ENCODE measurements at places on chromosomes 11 and 22. TPM values are rescaled to one million over a fixed set of nuclear protein-coding genes. Genes with fewer than 3 reads are reported as not detected.

DNA sequence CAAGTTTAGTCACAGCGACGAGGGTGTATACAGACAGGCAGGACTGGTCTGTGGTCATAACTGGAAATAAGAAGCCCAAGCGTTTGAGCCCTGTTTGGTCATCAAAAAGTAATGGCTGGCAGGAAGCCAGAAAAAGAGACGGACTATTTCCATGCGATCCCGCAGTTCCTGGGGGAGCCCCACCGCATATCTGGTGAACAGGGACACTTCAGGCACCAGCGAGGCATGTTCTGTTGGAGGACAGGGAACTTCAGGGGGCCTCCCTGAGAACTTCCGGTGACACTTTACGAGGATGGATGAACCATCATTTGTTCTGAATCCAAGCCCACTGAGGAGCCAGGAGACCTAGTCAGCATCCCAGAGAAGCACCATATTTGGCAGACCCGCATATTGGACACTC lies 29.7 kb upstream of the TRIM29 start:
- DNase-seq = no peak

GRCh38 chr11:91835051-91835560 lies 389.5 kb upstream of the FAT3 start:
- no peak for DNase-seq

- no peak for DNase-seq
These were observed 154.7 kb upstream of the GUCY1A2 start for GRCh38 chr11:107172996-107173395.

- DNase-seq = no peak
These were observed 627.3 kb upstream of the KIRREL3 start for GRCh38 chr11:127627629-127628457.

The SF3B2 gene
- 123 TPM for polyA plus RNA-seq

Measured in B cell (primary cell).